ENCODE measurements at places on chromosomes 16 and 17.

GRCh38 chr17:58331815-58332777 lies 3.5 kb upstream of the TSPOAP1 start:
- DNase-seq, result no peak

DNA sequence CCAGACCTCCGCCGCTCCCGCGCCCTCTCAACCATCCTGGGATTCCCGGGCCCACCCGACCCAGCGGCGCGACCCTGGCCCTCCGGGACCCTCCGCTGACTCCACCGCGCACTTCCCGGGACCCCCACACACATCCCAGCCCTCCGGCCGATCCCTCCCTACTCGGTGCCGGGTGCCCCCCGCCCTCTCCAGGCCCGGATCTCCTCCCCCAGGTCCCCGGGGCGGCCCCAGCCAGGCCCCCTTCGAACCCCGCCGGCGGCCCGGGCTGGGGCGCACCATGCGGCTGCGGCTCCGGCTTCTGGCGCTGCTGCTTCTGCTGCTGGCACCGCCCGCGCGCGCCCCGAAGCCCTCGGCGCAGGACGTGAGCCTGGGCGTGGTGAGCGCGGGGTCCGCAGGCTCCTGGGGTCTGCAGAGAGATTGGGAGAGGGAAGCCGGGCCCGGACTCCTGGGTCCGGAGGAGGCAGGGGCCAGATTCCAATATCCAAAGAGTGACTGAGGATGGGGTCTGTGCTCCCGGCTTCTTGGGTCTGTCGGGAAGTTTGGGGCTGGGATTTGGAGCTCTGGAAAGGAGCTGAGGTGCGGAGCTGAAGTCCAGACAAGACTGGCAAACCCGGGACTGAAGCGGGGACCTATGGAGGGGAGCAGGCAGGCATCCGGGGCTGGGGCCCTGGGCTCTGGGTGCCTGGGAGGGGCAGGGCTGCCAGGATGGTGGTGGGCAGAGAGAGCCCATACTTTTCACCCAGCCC lies 453 bp downstream of the MMP25 start:
- DNase-seq, result no peak

DNA sequence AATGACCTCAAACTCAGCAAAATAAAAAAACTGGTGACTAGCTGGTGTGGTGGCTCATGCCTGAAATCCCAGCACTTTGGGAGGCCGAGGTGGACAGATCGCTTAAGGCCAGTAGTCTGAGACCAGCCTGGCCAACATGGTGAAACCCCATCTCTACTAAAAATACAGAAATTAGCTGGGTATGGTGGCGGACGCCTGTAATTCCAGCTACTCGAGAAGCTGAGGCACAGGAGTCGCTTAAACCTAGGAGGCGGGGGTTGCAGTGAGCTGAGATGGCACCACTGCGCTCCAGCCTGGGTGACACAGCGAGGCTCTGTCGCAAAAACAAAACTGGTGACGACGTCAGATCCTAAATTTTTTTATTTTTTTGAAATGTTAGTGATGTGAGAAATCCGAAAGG lies 82.6 kb upstream of the TOB1 start:
- DNase-seq, result no peak

- DNase-seq, result no peak
Observed at GRCh38 chr17:80796430-80796861, 195.2 kb upstream of the CHMP6 start.

- no peak for DNase-seq
Observed at GRCh38 chr16:88588754-88589153, 18.6 kb downstream of the ZC3H18 start.
